ENCODE measurements at places on chromosomes 2 and 18.

DNA sequence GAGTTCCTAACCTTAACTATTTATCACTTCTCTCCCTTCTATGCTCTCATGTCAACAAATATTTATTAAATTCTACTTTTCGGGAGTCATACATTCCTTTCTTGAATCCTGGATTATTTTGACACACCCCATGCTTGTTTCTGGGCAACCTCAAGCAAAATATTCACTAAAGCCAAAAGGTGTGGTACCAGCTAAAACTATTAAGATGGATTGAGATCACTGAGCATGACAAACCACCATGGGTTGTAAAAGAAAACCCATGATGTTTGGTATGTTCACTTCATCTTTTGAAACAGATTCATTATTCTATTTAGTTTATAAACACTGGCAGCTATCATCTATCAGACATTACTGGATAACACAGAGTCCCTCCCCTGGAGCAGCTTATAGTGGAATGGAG, 32.5 kb downstream of the DPP4 start:
- DNase-seq: no peak

DNA sequence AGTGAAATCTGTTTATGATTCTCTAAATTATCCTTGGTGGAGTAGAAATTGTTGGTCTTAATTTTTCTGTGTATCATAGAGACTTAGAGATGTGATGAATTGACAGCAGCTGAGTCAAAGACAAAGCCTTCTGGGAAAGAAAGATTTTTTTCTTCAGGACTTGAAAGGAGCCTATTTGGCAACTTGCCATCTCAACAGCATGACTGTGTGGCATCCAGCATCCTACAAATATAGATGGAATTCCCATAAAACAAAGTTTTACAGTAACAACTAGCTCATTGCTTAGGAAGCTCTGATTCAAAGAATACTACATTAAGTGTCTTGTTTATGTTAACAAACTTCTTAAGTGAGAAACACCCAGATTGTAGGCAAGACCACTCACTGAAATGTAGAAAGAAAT, 79.2 kb upstream of the SETBP1 start:
- no peak for DNase-seq

DNA sequence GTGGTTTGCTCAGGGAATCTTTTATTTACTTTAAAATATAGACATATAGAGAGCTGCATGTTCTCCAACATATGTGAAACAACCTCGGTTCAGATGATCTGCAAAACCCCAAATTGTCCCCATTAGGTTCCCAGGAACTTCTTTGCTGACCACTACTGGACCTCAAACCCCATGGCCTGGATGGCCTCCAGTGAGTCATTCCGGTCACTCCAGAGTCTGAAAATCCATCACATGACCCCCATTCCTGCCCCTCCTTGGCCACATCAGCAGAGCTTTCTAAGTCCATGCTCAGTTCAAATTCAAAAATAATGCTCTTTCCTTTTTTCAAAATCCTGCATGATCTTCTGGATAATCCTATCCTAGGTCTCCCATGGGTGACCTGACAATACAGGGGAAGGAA, 271.0 kb downstream of the TNS1 start:
- no peak for DNase-seq

GRCh38 chr18:48687346-48688042, 148.7 kb downstream of the CTIF start:
- DNase-seq: no peak

GRCh38 chr2:241358470-241358869, 2.4 kb downstream of the FARP2 start:
- DNase-seq: no peak
